ENCODE measurements at places on chromosomes 1 and 21.
A peak's percentile ranks its signal among the peaks of the same experiment; 100 is the strongest.

DNA sequence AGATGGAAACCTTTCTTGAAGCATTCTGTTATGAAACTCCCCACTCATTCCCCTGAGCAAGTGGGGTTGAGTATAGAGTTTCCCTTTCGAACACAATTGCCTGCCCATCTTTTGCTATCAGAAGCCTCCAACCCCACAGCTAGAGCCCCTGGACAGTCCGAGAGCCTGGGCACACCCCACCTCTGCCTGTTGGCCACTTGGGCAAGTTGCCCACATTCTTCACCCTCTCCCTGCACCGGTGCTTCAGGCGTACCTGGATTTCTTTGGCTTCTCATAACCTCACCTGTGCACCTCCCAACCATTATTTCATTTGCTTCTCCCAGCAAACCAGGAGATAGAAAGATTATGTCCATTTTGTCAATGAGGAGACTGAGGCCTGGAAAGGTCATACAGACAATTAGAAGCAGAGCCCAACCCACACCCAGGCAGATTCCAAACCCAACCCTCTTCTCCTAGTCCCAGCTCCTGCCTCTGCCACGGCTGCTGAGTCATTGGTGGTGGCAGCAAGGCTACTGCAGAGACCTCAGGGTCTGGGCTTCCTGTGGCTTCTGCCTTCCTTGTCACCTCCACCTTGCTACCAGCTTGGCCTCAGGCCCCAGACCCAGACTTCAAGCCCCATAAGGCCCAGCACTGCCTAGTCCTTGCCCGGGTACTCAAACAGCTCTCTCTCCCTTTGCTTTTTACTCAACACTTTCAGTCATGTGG is 118.7 kb upstream of the ZBTB40 start:
- no peak for DNase-seq

DNA sequence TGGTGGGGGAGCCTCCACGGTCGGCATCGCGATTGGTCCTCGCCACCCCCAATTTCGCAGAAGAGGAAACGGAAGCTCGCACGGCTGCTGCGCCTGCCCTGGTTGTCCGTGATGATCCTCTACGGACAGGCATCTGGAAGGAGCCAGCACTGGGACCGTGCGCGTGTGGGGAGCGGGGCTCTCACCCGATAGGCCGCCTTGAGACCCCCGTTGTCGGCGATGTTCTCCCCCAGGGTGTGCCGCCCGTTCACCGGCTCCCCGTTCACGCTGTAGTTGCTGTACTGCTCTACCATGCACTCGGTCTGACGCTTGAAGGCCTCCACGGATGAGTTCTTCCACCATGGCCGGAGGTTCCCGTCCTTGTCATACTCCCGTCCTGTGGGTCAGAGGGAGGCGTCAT is 48.4 kb upstream of the EIF4G3 start:
- DNase-seq = no peak

- DNase-seq = no peak
Measured at GRCh38 chr1:203486618-203487370, 7.2 kb upstream of the OPTC start.

- no peak for DNase-seq
Measured at GRCh38 chr1:1143636-1144035, 27.7 kb upstream of the C1orf159 start.

DNA sequence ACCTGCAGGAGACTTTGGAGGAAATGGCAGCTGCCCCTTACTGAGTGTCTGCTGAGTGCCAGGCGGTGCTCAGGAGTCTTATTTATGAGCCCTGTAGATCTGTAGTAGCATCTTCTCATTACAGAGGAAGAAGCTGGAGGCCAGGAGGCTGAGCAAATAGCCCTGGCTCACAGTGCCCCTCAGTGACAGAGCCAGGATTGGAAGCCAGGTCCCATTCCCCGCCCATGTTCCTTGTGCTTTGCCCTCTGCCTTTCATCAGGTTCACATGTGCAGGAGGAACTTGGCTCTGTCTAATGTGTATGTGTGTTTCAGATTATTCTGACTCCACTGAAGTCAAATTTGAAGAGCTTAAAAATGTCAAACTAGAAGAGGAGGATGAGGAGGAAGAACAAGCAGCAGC is 21.2 kb downstream of the KDM4A start:
- DNase-seq = no peak

DNA sequence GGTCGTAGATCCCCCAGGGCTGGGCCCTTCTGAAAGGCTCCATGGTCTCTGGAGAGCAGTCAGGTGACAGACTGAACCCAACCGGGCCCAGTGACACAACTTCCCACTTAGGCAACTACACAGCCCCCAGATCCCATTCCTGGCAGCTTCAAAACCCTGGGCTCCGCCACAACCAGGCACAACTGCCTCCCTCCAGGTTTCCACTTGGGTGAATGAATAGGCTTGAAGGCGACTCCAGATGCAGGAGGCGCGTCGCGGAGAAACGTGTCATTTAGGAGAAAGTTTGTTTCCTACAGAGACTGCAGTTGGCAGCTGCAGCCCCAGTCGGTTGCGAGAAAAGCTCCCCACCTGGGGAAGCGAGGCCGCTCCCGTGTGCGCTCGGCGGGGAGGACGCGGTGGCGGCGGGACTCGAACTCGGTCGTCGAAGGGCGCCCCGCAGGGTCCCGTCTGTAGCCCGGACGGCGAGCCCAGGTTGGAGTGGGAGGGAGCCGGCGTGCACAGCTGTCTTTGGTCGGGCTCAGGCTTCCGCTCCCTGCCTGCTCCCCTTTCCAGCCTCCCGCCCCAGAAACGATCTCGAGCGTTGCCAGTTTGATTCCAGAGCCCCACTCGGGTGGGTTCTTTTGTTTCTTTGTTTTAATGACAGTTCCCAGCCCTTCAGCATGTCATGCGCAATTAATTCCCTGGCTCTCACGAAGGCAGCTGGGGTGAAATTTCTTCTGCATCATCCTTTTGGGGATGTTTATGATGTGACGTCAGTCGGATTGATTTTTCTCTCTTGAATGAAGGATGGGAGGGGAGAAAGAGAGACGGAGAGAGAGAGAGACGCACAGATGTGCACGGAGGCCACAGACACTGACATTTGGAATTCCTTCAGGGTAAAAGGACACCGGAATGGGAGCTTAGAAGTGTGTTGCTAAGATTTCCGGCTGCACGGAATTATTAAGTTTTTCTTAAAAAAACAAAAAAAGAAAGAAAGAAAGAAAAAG is 862 bp upstream of the SGIP1 start:
- DNase-seq = peak; percentile 62

GRCh38 chr1:82319546-82319945 is 518.8 kb downstream of the ADGRL2 start:
- DNase-seq = no peak

DNA sequence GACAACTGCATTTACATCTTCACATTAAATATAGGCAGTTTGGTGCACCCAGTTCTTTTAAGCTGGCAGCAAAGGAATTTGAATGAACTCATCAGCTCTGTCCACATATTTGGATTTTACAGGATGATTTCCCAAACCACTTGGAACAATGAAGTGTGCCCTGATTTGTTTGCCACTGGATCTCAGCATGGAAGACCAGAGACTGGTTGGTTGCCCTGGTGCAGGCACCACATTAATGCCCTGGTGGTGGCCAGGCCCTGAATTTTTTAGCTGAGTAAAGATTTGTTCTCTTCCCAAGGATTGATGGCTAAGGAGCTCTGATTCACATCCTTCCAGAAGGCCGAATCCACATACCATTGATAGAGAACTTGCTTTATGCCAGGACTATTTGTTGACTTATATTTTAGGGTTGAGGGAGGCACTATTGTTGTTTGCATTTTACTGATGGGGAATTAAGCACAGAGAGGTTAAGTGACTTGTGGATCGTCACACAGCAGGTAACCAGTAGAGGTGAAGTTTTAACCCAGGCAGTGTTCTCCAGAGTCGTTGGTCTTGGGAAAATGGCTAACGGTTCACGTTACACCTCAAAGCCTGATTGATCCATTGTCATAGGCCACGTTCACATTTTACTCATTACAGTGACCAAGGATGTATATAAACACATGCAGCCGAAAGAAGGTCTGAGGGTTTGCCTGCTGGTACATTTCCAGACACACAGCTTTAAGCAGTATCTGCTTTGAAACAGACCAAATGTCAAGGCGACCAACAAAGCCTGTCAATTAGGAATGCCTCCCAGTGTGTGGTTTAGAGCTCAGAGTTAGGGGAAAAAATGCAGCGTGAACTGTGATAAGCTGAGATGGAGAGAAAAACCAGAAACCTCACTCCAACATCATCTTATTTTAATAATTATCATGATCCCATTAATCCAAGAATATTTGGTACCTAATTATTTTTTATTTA is 50.7 kb downstream of the KAZN start:
- DNase-seq = no peak

- peak; percentile 50 for DNase-seq
Measured at GRCh38 chr1:23980728-23981070, 572 bp upstream of the SRSF10 start.

DNA sequence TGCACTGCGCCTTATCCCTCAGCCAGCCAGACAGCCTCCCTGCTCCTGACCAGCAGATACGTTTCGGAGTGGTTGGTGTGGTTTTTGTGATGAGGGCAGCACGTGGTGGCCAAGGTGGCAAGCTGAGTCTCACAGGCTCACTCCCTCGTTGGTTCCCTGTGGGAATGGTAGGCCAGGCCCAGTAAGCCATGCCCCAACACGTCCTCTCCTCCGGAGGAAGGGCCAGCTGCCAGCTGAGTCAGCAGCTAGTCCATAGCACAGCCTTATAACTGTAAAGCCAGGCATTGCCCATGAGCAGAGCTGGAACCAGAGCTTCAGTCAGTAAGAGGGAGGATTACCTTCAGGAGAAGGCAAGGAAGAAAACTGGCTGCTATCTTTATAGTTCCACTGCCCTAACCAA is 29.5 kb downstream of the SZRD1 start:
- no peak for DNase-seq

GRCh38 chr1:101075926-101076325 is 50.3 kb upstream of the DPH5 start:
- DNase-seq = no peak

- peak; percentile 70 for DNase-seq
Measured at GRCh38 chr1:23528250-23528978, 2.6 kb downstream of the E2F2 start.

DNA sequence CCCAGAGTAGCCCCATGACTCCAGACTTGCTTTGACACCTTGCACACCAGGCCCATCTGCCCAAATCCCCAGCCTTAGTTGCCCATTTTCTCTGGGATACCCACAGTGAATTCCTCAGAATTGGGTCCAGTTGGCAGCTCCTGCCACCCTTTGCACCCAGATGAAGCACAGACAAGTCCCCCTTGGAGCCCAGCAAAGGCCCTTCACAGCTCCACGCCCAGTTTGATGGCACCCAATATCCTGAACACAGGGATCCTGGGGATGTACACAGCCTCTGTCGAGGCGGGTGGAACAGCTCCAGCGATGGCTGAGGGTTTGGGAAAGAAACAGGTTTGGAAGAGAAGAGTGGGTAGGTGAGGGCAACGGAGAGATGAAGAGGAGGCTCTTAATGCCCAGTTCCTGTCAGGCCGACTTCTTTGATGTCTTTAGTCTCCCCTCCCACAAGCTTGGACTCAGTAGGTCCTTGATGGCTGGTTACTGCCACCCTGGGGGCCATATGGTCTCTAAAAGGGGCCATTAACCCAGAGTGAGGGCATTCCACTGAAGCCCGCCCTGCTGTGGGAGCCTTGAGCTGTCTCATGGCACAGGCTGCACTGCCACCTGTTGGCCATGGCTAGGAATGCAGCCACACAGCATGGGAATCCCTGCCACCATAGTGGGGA is 21.7 kb downstream of the TMEM53 start:
- DNase-seq = peak; percentile 91

DNA sequence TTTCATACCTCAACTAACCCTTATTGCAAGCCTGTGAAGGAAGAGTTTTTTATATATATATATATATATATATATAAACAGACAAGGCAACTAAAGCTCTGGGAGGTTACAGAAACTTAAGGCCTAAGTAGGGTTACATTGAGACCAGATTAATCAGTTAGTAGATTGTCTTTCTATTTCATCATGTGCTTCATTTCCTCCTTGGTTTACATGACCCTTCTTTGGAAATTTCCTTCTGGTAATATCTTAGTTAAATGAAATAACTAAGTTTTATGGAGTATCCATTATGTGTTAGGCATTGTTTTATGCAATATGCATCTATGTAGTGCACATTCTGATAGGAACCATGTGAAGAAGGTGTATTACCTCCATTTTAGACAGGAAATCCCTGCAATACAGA is 112.7 kb downstream of the FGGY start:
- no peak for DNase-seq

DNA sequence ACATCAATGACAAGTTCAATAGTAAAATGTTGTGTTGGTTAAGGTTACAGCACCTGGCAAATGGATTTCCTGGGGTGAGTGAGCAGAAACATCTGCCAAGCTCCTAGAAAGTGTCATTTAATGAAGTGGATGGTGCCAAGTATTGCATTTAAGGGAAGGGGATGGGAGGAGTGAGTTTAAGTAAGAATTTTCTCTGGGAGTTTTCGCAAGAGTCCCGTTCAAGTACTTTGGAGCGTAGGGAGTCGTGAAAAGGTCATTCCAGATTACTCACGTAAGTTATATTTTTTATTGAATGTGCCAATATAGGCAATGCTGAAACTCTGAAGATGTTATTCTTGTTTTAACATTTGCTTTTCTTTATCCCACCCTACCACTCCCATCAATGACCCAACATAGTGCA is 117.4 kb upstream of the RAB3GAP2 start:
- no peak for DNase-seq

GRCh38 chr1:46615088-46615487 is 1.5 kb downstream of the MOB3C start:
- no peak for DNase-seq

DNA sequence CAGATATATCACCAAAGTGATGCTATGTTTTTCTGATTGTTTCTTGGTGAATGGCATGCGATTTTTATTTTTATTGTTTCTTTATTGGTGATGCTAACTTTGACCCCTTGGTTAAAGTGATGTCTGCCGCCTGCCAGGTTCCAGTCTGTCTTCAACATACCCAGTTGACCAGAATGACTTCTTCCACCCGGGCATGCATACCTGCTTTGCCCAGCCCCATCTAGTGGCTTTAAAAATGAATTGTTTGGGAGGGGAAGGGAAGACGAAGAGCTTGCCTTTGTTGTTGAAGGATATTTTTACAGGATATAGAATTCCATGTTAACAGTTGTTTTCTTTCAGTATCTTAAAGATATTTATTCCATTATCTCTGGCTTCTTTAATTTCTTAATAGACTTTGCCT is 65.1 kb downstream of the ATG4C start:
- no peak for DNase-seq

DNA sequence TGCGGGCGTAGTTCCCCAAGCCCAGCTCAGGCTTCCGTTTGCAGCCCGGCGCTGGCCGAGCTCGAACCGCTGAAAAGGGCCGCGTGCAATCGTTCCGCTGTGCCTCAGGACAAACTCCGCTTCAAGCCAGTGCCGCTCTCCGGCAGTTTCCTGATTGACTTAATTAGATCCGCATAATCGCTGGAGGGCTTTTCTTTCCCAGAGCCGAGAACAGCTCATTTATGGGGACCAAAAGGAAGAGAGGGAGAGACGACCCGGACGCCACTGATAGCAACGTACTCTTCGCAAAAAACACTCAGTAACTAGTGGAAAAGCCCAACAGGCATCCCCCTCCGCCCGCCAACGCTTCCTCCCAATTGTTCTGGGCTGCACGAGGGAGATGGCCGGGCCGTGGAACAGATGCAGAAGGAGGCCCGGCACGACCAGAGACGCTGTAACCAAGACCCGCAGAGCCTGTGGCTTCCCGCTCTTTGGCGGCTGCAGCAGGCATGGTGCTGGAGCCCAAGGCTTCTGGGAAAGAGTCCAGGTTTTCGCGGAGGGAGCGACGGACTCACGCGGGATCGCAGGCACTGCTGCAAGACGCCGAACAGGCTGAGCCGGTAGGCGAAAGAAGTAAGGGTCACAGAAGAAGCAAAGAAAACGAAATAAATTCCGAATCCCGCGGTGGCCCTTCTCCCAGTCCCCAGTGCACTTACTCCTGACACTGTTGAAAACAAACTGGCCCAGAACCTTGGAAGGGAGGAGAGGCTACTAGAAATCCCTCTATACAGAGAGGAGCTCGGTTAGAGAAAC is 3.6 kb upstream of the FOXD2 start:
- no peak for DNase-seq
